ENCODE measurements at places on chromosomes 7 and 10. TPM values are rescaled to one million over a fixed set of nuclear protein-coding genes. Genes with fewer than 3 reads are reported as not detected.

GRCh38 chr7:13152755-13153154 is 465.3 kb downstream of the ARL4A start:
- H3K27ac ChIP-seq: no peak overlapping the region
- DNase-seq: no peak
- H3K36me3 ChIP-seq: no peaks in the 10 kb centered on the region
- H3K4me1 ChIP-seq: no peaks in the 10 kb centered on the region
- no peak overlapping the region for H3K4me3 ChIP-seq
- no peaks in the 10 kb centered on the region for H3K27me3 ChIP-seq

DNA sequence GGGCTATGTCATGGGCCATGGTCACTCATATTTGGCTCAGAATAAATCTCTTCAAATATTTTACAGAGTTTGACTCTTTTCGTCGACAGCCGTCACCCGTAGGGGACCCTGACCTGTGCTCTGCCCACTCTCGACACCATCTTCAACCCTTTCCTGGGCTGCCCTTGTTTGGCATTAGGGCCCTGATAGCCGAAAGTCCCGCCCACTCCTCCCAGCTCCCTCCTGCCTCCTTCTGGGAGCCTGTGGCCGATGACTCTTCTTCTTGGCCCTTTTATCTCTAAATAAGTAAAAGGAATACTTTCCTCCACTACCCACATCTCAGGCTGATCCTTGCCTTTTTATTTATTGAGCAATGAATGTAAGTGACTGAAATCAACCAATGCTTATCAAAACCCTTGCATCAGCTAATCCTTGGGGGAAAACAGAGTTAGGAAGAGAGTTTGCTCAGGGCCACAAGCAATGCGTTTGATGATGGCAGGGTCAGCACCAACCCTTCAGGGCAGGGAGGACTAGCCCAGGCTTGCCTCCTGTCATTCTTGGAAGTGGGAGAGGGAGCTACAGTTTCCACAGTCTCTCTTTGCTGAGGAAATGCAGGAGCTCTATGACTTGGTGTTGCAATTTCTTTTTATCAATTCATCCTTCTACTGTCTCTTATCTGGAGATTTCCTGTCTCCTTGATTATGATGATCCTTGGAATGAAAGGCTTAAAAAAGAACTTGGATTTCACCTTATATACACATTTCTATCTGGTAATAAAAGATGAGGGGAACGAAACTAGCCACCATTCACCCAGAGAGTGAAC is 218.2 kb upstream of the PODXL start:
- no peaks in the 10 kb centered on the region for H3K4me1 ChIP-seq
- no peaks in the 10 kb centered on the region for H3K36me3 ChIP-seq
- no peak for DNase-seq
- no peak overlapping the region for H3K4me3 ChIP-seq
- H3K27ac ChIP-seq: no peak overlapping the region

DNA sequence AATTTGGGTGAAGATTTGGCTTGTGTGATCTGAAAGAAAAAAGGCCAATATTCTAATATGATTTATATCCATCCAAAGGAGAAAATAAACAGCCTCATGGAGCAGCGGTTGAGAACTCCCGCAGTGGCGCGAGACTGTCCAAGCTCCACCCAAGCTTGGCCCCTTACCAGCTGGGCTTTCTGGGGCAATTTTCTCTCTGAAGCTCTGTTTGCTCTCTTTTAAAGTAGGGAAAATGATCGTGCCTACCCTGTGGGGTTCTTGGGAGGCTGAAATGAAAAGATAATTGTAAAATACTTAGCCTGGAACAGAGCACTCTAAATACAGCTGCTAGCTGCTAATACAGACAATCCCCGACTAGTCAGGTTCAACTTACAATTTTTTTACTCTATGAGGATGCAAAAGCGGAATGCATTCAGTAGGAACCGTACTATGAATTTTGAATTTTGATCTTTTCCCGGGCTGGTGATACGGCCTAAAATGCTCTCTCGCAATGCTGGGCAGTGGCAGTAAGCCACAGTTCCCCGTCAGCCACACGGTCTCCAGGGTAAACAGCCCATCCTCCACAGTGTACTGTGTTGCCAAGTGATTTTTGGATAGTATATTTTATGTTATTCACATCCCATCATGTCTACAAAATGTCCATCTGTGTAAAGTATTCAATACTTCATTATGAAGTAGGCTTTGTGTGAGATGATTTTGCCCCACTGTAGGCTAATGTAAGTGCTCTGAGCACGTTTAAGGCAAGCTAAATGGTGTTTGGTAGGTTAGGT is 137.7 kb downstream of the CHN2 start:
- no peaks in the 10 kb centered on the region for H3K36me3 ChIP-seq
- H3K4me1 ChIP-seq: no peaks in the 10 kb centered on the region
- no peak for DNase-seq
- no peak overlapping the region for H3K27ac ChIP-seq
- H3K4me3 ChIP-seq: no peak overlapping the region

GRCh38 chr10:112538168-112538567 is 91.2 kb downstream of the VTI1A start:
- no peak overlapping the region for H3K27ac ChIP-seq
- peaks cover 3% of the 10 kb centered on the region for H3K36me3 ChIP-seq
- no peaks in the 10 kb centered on the region for H3K27me3 ChIP-seq
- no peak overlapping the region for H3K4me3 ChIP-seq
- no peak for DNase-seq

- H3K4me3 ChIP-seq: no peak overlapping the region
- H3K27me3 ChIP-seq: no peaks in the 10 kb centered on the region
- no peak overlapping the region for H3K27ac ChIP-seq
- no peak for DNase-seq
- H3K4me1 ChIP-seq: no peaks in the 10 kb centered on the region
Measured at GRCh38 chr10:101494650-101495049, 93.4 kb downstream of the POLL start.

The GATA3 gene
- 0.24 TPM for total RNA-seq

Measured in K562 (cell line).